ENCODE measurements at places on chromosomes 6 and 20.

DNA sequence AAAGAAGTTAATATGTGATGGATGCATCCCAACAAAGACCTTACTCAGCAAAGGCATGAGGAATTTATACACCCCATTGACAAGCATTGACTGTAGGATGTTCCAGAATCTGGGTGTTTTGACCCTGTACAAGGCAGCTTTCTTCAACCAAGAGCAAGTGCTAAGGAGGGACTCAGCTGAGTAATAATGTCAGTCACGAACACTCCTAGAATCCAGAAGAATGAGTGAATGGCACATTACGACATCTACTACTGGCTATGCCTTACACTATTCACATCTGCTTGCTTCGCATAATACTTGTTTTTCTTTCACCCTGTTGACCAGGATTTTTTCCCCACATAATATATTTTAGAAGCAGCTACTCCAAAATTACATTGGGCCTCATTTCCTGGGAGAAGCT lies 42.5 kb upstream of the VGLL2 start:
- no peak for DNase-seq

DNA sequence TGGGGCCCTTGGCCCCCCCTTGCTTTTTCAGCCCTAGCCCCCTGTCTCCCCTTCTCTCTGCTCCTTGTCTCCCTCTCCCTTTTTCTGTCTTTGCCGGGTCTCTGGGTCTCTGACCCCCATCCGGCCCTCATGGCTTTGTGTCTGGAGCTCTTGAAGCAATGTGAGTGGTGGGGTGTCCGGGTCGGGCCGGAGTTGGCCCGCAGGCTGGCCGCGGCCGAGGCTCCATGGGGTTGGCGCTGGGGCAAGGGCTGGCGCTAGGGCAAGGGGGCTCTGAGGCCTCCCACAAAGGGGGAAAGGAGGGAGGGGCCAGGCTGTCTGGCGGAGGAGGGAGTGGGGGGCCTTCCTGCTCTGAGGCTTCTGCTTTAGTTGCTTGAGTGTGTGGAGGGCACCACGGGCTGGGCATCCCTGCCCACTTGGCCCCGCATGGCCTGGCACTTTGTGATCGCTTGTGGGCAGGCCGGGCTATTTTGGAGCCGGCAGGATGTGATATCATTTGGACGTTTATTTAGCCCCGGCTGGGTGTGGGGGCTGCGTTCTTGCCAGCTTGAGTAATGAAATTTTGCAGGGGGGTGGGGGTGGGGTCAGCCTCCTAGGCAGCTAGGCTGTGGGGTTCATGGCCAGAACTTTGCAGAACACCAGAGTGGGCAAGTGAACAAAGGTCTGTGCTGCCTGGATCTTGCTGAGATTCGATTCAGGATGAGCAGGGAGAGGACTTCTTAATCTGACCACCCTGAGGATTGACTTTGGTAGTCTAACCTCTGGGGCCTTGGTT lies 78.7 kb upstream of the MYL9 start:
- no peak for DNase-seq

DNA sequence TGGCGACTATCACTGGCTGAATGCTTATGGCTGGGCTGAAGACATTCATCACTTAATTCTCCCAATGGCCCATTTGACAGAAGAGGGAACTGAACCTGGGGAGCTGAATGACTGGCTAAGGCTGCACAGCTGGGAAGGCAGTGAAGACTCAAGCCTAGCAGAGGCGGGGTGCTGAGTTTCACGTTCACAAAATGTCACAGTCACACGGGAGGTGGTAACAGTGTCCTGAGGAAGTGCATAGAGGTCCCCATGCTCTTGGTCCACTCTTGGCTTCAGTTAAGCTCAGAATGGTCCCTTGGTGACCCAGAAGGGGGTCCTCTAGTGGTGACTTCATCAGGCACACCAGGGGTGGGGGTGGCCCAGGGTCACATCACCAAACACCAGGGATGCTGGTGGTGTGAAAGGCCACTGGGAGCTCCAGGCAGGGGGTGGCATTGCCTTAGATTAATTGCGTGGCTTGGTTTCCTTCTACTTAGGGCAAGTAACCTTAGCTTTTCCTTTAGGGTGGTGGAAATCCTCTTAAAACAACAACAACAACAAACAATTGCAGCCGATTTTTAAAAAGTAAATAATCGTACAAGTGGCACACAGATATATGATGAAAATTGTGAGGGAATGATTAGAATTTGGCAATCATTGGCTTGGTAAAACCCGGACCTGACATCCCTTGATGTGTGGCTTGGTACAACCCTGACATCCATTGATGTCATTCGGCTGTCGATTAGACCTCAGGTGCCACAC lies 45.0 kb downstream of the SULF2 start:
- no peak for DNase-seq

GRCh38 chr20:58466095-58466708 lies 49.0 kb downstream of the APCDD1L start:
- DNase-seq = no peak

DNA sequence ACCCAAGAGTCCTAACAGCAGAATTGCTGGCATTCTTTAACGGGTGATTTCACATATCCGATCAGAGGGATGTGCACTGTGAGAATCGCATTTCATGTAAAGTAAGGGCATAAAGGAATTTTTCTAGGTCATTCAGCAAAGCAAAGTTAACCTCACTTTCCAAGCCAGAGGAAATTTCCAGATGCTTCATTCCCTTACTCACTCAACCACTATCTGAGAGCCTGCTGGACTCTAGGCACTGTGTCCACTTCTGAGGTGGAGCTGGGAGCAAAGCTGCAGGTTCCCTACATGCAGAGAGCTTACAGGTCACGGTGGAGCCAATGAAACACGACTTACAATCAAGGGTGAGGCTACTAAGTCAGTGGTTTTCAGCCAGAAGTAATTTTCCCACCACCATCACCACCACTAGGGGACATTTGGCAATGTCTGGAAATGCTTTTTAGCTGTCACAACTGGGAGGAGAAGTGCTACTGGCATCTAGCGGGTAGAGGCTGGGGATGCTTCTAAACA lies 34.5 kb upstream of the TSHZ2 start:
- no peak for DNase-seq

GRCh38 chr6:44000164-44000842 lies 126.9 kb downstream of the MRPL14 start:
- DNase-seq = no peak
